Bronchus fibroblast of lung (primary cell): ENCODE measurements at places on chromosomes 1 and 21. TPM values are rescaled to one million over a fixed set of nuclear protein-coding genes. Genes with fewer than 3 reads are reported as not detected.

The PROK1 gene
- not detected in 2 replicates for total RNA-seq

The KRTAP26-1 gene
- total RNA-seq, result not detected in 2 replicates

The CFAP74 gene
- not detected in 2 replicates for total RNA-seq

The SRRM1 gene
- total RNA-seq, result 40.4 and 50.1 TPM in 2 replicates

The IL12RB2 gene
- under 0.01 TPM in 1 of 2 replicates, not detected in the other for total RNA-seq
